PC-3 (cell line): ENCODE measurements at places on chromosomes 4 and X.

- no peak for DNase-seq
These were observed 10.1 kb downstream of the RADX start for GRCh38 chrX:106621836-106622235.

DNA sequence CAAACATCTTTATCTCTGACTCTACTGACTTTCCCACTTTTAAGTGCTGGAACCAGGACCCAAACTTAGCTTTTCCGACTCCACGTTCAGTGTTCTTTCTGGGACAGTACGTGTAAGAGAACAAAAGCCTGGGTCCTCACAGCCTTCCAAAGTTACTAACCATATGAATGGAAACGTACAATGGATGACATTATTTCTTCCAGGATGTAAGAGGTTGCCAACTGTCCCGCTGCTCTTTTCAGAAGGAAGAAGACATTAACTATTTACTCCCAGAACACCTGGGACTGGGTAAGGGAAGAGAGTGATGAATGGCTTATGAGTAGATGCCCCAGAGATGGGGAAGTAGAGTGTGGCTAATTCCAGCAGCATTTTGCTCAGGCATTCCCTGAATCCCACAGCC is 114.7 kb downstream of the TRAPPC11 start:
- DNase-seq = no peak

DNA sequence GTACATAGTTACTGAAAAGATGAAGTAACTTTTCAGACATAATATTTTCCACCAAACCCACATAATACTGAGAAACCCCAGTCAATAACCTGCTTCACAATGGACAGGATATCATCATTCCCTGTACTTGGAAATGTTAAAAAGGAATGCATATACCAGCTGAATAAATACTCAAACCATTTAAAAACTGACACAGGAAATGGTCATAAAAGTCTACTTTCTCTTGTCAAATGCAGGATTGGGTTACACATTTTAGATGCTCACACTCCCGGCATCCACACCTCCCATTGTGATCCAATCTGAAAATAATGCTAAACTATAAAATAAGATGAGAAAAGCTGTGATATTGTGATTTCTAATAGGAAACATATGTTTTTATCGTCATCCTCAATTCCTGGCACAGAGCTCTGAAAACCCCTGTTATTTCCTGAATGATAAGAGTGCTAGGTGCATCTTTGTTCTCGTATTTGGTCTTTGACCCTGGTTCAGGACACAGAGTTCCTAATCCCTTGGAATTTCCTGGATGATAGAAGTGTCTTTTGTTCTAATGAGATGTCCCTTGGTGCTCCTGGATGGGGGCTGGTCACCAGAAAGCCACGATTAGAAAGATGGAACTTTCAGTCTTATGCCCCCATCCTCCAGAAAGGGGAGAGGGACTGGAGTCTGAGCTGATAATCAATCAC is 821.3 kb downstream of the TRIML1 start:
- no peak for DNase-seq

GRCh38 chr4:171340258-171340657 is 472.9 kb upstream of the GALNTL6 start:
- DNase-seq = no peak

GRCh38 chr4:6095023-6095752 is 77.0 kb upstream of the C4orf50 start:
- DNase-seq = peak; percentile 77

GRCh38 chrX:47232803-47233332 is at the start of gene USP11:
Gene USP11 (plus strand): TSS chrX:47233009. CDS start chrX:47233044, 35 bp downstream.
- DNase-seq = peak; percentile 17

GRCh38 chr4:24887881-24888430 is 24.9 kb downstream of the CCDC149 start:
- DNase-seq = no peak

GRCh38 chr4:40118861-40119260 is 62.2 kb downstream of the N4BP2 start:
- no peak for DNase-seq

DNA sequence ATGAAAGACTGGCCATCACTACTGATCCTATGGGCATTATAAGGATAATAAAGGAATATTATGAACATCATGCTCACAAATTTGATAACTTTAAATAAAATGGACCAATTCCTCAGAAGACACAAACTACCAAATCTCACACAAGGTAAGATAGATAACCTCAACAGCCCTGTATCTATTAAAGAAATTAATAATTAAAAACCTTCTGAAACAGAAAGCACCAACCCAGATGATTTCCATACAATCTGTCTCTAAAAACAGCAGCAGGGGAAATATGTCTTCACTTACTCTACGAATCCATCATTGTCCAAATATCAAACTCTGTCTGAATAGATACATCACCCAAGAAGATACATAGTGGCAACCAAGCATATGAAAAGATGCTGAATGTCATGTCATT is 55.2 kb downstream of the LCORL start:
- no peak for DNase-seq

- DNase-seq = peak; percentile 9
These were observed 6.2 kb upstream of the NOX1 start for GRCh38 chrX:100880368-100880767.

- no peak for DNase-seq
These were observed 85.7 kb downstream of the MFAP3L start for GRCh38 chr4:169940460-169940859.

- DNase-seq = no peak
These were observed 386.7 kb downstream of the SPRY1 start for GRCh38 chr4:123783151-123783790.

DNA sequence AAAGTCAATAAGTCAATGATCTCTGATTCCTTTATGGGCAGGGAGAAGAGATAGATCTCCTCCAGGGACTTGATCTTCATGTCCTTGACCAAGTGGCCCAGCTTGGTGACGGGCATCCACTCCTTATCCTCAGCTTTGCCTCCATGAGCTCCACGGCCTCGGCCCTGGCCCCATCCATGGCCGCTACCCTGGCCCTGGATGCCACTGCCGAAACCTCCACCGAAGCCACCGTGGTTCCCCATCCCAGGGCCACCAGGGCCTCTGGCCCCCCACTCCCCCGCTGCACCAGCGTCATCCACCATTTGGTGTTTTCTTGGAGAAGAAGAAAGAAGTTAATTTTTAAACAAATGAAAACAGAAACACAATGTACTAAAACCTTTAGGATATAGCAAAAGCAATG is 518.1 kb downstream of the GRXCR1 start:
- no peak for DNase-seq

- no peak for DNase-seq
These were observed 551.2 kb upstream of the PABPC5 start for GRCh38 chrX:90883479-90883878.

- peak; percentile 7 for DNase-seq
These were observed 569 bp upstream of the FHL1 start for GRCh38 chrX:136146614-136147314.

- DNase-seq = peak; percentile 10
These were observed 324.9 kb downstream of the PPP3CA start for GRCh38 chr4:101022151-101023024.

DNA sequence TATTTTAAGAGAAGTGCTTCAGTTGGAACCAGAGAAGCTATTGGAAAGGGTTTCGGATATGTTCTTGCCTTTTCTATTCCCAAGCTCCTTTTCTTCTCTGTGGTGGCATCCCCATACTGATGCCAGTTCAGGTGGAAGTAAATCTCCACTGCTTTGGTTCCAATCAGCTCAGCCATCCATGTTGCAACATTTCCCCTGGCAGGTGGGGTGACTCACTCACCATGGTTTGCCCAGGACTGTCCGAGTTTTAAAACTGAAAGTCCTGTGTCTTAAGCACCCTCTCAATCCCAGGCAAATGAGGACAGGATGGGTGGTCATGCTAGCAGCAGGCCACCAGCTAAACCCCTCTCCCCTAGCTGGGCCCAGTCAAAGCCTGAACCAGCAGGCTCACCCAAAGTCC is 15.1 kb downstream of the RAI2 start:
- peak; percentile 57 for DNase-seq

GRCh38 chr4:123651066-123651465 is 254.5 kb downstream of the SPRY1 start:
- DNase-seq = no peak

DNA sequence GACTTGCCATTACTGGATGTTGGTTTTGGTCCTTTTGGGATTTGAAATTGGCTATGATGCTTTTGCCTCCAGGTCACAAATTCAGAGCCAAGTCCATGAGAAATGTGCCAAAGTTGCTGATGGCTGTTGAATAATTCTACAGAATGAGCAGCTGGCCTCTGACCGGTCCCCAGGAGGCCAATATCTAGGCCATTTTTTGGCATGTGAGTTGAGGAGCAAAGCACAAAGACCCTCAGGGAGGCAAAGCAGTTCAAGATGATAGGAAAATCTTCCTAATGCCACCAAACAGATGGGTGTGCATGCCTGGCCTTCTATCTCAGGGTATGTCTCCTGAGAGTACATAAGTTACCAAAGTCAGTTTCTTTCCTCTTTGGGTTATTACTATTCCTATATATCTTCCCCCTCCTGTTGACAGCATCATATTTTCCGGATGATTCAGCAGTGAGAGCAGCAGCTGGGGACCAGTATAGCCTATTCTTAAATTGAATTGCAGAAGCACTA is 44.4 kb downstream of the SEL1L3 start:
- DNase-seq = peak; percentile 68

DNA sequence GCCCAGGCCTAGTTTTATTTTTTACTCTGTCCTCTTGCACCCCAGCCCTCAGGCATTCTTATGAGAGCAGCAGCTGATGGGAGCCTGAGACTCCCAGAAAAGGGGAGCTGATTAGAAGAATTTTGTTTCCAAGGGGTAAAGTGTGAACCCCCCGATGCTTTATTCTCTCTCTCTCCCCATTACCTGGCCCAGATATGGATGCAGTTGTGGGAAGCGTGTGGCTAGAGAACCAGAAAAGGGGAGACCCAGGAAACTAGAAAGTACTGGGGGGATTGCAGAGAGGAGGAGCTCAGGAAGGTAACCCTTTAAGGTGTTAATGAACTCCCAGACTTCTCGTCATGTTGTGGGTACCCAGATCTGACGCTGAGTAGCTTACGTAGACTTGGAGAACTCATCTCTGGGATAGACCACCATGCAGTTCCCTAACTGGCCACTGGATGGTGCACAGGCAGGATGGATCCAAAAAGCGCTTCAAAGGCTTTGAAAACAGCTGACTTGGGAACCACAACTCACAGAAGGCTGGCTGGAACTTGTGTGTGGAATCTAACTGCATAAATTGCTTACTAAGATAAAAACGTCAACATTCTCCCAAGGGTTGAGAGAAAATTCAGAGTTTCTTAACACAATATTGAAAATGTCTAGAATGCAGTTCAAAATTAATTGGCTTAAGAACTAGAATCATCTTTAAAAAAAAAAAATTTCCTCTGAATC is 64.7 kb downstream of the TBC1D14 start:
- peak; percentile 83 for DNase-seq

DNA sequence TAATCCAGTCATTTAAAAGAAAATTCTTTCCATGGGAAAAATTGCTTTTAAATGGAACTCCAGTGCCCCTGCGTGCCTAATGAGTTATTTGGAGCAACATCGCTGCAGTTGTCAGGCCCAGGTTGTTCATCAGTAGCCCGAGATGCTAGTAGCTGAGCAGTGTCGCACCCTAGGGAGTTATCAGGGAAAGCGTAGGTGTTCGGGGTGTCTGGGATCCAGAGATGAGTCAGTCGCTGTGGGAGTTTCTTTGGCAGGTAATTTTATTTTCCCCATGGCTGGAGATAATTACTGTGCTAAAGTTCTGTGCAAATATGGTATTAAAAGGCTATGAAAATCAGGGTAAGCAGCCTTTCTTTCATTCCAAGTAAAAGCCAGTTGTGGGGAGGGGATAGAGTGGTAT is 49.4 kb downstream of the ANXA3 start:
- DNase-seq = no peak

GRCh38 chrX:10142041-10142599 is 14.7 kb upstream of the CLCN4 start:
- DNase-seq = no peak

DNA sequence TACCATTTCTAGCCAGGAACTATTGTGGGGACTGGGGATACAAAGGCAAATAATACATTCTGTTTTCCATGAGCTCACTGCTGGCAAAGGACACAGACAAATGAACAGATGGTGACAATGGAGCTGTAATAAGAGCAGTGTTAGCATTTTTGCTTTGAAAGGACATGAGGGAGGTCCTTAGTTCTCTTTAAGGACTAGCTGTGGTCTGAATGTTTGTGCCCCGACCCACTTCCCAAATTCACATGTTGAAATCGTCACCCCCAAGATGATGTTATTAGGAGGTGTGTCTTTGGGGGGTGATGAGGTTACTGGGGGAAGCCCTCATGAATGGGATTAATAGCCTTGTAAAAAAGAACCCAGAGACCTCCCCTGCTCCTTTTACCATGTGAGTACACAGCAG is 30.3 kb downstream of the CCNG2 start:
- no peak for DNase-seq

DNA sequence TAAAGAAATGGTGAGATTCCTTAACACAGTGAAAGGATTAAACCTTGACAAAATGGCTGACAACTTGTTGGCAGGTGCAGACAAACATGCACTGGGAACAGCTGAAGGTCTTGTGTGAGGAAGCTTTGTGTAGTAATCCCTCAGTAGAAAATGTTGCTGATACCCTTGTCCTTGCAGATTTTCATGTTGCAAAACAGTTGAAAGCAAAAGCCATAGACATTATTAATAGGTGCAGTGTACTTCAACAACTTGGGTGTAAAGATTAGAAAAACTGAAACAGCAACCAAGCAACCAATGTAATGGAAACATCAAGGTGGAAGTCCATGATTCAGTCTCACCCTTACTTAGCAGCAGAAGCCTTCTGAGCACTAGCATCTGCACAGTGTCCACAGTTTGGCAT is 29.8 kb downstream of the UGT2B7 start:
- no peak for DNase-seq

GRCh38 chr4:2393353-2394270 is 24.8 kb downstream of the ZFYVE28 start:
- no peak for DNase-seq

DNA sequence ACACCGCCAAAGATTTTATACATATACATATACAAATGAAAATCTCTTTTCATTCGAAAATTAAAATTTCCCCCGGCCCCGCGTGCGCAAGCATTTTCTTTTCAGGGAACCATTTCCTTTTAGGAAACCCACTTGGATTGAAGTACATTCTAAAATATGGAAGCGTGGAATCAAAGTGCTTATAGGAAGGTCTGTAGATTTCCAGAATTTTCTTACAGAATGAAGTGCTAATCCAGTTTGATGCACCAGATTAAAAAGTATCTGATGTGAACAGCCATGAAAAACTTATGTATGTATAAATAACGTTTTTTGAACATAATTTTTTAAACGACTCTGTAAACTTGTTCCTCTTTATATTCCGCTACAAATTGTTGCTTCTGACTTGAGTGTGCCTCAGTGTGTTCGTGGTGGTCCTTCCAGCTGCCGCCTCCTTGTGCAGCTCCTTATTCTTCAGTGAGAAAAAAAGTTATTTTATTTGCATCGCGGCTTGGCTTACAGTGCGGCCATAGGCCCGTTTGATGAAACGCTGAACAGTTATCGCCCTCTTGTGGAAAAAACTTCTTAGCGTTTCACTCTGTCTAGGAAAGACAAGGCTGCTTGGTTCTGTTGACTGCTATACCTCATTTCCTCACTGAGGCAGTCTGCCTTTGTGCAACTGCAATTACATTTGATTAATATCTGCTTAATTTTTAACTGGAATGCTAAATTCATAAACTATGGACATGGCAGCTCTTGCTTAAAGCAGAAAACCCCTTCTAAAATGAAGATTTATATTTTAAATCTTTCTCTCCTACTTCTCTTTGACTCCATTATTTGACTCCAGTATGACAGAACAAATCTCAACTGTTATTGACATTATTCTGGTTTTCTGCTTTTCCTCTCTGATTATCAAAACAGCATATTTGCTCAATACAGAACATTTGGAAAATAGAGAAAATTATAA is 4.7 kb upstream of the NKX6-1 start:
- DNase-seq = peak; percentile 78
